ENCODE measurements at places on chromosomes 12 and 14.

DNA sequence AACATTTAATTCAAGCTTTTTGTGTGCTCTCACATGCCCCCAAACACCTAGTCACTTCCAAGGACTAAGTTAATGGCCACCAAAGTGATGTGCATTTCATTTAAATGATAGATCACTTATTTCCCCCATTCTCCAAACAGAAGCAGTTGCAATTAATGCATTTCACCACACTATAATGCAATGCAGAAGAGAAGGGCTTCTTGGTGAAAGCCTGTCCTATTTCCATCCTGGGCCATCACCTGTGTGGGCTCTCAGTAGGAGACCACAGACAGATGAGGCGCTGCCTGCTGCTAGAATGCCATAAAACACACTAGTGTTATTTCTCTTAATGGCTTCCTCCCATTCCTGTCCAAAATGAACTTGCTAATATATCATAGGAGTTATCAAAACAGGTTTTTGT, 151.2 kb downstream of the GPR65 start:
- no peak for DNase-seq

DNA sequence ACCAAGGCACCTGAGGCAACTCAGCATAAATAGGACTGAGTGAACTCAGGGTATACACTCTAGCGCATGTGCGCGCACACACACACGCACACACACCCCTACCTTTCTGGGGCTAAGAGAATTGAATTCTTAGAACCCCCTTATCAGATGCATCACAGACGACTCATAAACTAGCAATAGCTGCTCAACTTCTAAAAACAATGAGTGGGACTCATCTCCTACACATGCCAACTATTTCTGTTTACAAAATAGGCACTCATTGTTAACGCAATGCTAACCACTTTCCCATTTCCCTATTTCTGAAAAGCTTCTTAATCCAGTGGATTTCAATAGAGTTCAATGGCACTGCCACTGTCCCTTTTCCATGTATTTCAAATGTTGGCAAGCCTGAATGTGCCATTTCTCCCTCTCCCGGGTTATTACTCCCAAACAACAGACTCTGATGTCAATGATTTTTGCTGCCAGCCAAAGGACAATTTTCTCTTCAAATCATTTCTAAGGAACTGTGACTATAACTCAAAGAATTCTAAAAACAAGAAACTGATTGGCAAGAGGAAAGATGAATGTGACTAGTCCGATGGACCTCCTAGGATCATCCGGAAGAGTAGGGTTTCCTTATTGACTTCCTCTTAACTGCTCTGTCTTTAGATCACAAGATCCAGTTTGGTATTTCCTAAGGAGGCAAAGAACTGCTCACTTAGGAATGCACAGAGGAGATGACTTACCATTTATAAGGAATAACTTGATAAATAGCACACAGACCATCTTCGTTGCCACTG, 48.8 kb downstream of the SLC38A1 start:
- DNase-seq, result no peak

GRCh38 chr12:76449016-76449415, 100.8 kb upstream of the BBS10 start:
- no peak for DNase-seq

GRCh38 chr12:118356809-118357256, 15.9 kb downstream of the TAOK3 start:
- no peak for DNase-seq

DNA sequence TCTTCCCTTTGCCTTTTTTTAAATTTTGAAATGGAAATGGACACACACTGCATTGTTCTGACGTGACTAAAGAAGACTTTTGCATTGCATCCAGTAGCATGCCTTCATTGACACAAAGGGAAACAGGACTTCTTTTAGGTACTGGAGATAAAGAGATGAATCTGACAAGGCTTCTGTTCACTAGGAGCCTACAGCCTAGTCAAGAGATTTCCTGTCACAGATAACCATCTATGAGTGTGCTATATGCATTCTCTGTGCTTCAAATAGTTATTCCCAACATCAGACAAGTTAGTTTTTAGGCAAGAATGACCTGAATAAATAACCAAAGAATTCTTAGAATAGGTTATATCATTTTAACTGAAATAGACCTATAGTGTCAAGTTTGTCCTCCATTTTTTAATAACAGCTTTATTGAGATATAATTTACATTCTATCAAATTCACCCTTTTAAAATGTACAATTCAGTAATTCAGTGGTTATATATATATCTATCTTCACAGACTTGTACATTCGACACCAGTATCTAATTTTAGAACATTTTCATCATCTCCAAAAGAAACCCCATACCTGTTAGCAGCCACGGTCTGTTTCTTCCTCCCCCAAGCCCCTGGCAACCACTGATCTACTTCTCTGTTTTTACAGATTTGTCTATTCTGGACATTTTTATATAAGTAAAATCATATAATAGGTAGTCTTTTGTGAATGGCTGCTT, 122.7 kb downstream of the TTLL5 start:
- no peak for DNase-seq

Measured in NCI-H1105 (cell line).